Islet precursor cell (in vitro differentiated cells): ENCODE measurements at places on chromosomes 11 and 22.

- no peak for DNase-seq
Measured at GRCh38 chr22:31647066-31647465, 14.9 kb downstream of the PISD start.

GRCh38 chr11:117470576-117470975, 142.9 kb downstream of the CEP164 start:
- DNase-seq, result no peak

DNA sequence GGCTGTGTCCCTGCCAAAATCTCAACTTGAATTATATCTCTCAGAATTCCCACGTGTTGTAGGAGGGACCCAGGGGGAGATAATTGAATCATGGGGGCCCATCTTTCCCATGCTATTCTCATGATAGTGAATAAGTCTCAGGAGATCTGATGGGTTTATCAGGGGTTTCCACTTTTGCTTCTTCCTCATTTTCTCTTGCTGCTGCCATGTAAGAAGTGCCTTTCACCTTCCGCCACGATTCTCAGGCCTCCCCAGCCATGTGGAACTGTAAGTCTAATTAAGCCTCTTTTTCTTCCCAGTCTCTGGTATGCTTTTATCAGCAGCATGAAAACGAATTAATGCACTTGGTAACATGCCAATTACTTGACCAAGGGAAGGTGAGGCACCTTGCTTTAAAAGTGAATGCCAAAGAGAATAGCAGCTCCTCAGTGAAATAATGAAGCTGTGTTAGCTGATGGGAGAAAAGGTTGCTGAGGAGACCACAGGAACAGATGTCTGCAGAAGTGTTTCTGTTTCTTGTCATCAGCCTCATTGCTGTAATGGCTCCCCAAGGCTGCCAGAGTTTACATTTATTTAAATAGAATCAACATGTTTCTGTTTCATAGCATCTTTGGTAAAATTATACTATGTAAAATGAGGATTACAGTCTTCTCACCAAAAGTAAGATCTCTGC, 89.0 kb upstream of the CD44 start:
- no peak for DNase-seq

- DNase-seq, result peak; percentile 55
Measured at GRCh38 chr11:1567052-1567720, 4.9 kb downstream of the DUSP8 start.

DNA sequence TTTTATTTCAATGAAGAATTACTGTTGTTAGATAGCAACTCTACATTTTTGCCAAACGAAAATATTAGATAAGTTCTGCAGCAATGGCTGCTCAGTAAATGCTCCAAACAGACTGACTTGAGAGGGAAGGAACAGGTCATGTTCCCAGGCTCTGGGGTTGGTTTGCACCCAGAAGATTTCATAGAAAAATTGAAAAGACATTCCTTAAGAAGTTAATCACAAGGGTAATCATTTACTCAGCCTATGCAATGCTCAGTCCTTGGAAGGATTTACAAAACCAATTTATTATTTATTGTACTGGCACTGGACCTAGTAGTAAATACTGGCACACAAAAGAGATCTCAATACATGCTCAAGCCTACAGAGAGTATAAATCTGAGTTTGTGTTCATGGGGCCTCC, 179.1 kb upstream of the MTNR1B start:
- no peak for DNase-seq

DNA sequence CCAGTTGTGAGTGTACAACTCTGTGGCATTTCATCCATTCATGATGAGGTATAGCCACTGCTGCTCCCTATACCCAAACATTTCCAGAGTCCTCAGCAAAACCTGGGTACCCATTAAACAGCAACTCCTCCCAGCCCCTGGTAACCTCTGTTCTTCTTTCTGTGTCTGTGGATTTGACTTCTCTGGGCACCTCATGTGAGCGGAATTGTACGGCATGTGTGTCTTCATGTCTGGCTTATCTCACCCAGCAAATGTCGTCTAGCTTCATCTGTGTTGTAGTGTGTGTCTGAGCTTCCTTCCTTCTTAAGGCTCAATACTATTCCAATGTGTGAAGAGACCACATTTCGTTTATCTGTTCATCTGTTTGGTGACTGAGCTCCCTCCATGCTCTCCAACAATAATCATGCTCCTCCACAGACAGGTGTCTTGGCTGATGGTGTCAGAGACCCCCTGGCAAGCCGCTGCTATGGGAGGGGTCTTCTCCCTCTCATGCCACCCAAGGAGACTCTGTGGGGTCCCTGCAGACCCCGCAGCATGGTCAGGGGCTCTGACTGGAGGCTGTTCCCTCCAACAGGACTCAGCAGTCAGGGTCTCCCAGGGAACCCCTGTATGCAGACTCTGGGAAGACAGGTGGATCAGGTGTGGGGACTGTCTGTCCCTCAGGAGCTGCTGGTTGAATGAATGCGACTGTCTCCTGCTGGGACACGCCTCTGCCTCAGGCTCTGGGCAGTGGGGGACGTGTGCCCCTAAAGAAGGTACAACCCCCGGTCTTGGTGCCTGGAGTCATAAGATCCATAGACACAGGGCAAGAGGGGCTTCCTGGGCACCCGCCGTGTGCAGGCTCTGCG, 52.7 kb downstream of the SMIM38 start:
- peak; percentile 15 for DNase-seq

GRCh38 chr11:6737872-6738466, 33.8 kb downstream of the OR2AG2 start:
- DNase-seq, result no peak

GRCh38 chr11:1868636-1869291, 15.9 kb downstream of the LSP1 start:
- no peak for DNase-seq

DNA sequence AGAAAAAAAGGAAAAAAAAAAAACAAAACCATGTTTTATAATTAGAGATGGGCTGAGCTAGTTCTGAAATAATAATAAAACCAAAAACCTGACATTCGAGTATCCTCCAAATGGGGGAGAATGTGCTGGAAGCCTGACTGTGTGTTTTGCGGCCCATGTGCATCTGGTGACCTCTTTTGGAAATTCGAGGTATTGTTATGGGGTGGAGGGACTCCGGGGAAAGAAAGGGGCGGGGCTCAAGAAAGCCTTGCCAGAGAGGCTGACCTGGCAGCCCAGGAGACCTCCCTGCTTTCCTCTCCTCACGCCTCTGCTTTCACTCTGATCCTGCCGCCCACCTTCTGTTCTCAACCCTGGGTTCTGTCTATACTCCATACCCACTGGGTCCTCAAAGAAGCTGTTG, 72.9 kb downstream of the CTTN start:
- peak; percentile 81 for DNase-seq

DNA sequence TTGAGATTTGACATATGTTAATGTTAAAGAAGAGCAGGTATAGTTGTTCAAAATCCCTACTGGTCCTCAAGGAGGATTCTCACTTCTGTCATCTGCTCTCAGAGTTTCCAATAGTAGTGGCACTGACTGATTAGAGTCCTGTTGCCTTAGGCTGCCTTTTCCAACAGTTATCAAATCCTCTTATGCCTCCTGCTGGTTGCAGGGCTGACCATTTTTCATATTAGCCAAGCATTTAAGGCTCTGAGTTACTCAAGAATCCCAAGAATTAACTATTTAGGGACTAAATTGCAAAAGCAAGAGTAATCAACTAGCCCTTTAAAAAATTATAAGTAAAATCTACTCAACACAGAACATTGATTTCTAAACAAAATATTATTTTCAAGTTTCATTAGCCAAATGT, 212.0 kb upstream of the CHORDC1 start:
- DNase-seq, result peak; percentile 56

DNA sequence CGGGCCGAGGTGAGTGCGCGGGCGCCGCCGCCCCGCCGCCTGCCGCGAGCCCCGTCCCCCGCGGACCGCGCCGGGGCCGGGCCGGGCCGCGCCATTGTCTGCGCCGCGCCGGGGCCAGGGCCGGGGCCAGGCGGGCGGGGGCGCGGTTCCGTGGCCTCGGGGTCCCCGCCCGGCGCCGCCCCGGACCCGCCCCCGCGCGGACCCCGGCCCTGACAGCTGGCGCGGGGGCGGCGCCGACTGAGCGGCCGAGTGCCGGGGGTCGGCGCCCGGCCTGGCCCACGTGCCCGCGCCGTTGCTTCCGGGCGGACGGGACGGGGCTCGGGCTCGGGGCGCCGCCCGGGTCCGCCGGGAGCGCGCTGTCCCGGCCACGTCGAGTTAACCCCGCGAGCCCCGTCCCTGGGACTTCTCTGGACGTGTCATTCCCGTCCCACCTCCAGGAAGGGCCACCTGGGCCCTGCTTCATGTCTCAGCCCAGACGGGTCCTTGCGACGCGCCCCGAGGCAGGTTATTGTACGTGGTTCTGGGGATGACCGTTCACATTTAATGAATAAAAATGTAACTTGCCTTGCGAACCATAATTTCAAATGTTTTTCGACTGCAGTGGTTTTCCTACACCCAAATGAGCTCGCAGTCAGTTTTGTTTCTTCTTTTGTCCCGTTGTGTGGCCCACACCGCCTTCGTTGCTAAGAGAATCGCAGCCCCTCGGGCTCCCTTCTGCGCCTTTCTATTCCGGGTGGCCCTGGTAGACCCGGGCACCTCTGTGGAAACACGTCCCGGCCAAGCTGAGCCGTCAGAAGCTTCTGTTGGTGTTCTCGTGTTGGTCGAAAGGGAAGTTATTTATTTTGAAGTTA, 562 bp downstream of the ZBED4 start:
- DNase-seq, result peak; percentile 59

GRCh38 chr11:121613724-121614123, 161.0 kb upstream of the SORL1-AS1 start:
- no peak for DNase-seq

DNA sequence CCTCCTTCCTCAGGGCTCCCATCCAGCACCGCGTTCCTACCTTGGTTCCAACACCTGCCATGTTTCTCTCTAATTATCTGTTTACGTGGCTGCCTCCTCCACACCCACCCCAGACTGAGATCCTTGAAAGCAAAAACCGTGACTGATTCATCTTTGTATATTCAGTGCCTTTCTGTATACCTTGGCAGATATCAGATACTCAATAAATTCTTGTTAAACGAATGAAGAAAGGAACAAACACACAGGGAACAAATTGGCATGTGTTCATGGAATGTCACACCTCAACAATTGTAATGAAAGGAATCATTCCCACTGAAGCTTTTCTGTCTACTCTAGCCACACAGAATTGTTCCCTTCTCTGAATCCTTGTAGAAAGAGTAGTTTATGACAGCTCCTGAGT, 20.4 kb upstream of the LRRC55 start:
- no peak for DNase-seq

GRCh38 chr11:9607511-9607899, 34.0 kb downstream of the WEE1 start:
- no peak for DNase-seq

DNA sequence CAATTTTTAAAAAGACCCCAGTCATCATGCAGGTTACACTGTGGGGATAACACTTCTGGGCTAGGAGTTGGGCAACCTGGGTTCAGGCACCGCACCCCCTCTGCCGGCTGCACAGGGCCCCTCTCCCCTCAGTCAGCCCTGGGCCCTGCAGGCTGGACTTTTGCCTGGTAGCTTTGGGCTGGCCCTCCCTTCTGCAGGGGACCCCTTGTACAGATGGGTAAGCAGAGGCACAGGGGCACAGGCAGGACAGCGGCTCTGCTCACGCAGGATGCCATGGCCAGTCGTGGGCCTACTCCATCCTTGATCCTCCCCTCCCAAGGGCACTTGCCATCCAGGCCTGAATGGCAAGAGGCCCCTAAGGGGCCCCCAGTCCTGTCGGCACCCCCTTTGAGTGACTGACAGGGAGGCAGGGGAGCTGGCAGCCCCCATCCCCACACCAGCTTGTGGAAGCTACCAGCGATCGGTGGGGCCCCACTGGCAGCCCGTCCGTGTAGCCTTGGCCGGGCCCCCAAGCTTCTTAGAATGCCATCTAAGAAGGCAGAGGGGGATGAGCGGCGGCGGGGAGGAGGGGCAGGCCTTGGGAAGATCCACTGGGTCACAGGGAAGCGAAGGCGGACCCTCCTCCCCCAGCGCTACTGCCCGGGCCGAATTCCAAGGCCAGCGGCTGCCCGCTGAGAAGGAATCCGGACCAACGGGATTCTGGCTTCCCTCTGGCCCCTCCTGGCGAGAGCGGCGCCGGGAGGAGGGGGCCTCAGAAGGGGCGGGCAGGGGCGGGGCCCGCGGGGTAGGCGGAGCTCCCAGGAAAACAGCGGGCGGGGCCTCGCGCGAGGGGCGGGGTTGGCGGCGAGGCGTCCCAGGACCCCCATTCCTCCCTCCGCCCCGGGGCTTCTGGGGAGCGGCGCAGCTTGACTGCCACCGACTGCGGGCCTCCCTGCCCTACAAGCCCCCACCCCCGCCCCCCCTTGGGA, 6.8 kb upstream of the CHKA start:
- peak; percentile 98 for DNase-seq

- DNase-seq, result peak; percentile 74
Measured at GRCh38 chr11:76209375-76209972, 3.2 kb upstream of the WNT11 start.

DNA sequence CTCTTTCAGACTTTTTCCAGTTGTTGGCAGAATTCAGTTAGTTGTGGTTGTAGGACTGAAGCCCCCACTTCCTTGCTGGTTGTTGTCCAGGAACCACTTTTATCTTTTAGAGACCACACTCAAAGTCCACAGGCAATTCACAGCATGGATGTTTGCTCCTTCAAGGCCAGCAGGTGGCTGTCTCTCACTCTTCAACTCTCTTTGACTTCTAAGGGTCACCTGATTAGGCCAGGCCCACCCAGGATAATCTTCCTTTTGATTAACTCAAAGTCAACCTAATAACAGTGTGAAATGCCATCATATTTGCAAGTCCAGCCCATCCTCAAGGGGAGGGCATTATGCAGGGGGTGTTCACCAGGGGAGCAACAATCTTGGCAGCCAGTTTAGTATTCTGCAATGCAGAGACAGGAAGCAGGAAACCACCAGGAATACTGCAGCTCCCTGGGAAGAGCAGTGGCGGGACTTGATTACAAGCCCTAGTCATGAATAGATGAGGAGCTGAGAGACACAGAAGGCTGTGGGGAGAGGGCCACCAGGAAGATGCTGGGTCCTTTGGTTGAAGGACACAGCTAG, 52.4 kb downstream of the LRRC74B start:
- no peak for DNase-seq

DNA sequence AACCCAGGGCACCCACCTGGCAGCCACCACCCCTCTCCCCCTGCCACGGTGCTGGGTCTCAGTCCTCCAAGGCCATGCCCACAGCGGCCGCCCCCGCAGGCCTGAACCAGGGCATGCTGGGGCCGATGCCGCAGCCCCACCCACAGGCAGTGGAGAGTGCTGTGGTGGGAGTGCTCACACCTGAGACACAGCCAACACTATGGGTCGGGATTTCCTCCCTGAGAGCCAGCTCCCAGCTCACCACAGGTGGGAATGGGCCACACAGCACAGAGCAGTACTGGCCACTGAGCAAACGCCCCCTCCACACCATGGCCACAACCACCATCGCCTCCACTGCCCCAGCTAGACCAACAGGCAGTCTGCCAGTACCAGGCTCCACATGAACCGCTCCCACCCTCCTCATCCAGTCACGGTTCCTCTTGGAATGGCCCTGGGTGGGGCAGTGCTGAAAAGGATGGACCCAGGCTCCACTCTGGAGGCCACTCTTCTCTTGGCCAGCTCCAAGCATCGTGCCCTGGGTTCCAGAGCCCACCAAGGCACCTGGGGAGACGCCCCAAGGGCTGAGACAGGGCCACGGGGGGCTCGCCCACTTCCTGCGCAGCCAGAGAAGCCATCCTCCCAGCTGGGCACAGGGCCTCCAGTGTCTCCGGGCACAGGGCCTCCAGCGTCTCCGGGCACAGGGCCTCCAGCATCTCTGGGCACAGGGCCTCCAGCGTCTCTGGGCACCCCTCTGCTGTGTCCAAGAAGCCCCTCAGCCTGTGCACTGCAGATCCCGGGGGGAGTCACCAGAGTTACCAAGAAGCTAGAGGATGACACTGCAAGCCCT, 14.2 kb downstream of the MOB2 start:
- DNase-seq, result no peak

GRCh38 chr11:107251298-107251697, 206.3 kb downstream of the CWF19L2 start:
- DNase-seq, result no peak
